ENCODE measurements at places on chromosomes 6 and 20.

- DNase-seq: no peak
Observed at GRCh38 chr20:50874111-50874757, 57.0 kb downstream of the ADNP start.

GRCh38 chr6:142537612-142538478 lies 236.0 kb downstream of the ADGRG6 start:
- peak; percentile 13 for DNase-seq

DNA sequence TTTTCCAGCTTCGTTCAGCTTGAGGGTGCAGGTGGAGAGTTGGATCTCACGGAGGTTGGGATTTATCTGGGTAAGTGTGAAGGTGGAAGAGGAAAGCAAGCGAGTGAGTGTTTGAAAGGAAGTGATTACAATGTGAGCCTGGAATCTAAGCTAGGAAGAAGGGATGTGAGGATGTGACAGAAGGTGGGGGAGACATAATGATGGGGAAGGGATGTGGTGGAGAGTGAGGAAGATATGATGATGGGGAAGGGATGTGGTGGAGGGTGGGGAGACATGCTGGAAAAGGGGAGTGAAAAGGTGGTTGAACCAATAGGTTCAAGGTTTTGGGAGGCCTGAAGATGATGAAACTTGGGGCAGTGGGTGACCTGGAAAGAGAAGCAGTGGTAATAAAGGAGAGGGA lies 23.2 kb downstream of the KIAA1755 start:
- DNase-seq: no peak

- peak; percentile 24 for DNase-seq
Observed at GRCh38 chr20:35739294-35740163, 2.5 kb downstream of the RBM39 start.

GRCh38 chr6:105569706-105570105 lies 166.8 kb upstream of the PREP start:
- DNase-seq: no peak

- no peak for DNase-seq
Observed at GRCh38 chr6:52537001-52537753, 39.7 kb downstream of the TRAM2 start.

DNA sequence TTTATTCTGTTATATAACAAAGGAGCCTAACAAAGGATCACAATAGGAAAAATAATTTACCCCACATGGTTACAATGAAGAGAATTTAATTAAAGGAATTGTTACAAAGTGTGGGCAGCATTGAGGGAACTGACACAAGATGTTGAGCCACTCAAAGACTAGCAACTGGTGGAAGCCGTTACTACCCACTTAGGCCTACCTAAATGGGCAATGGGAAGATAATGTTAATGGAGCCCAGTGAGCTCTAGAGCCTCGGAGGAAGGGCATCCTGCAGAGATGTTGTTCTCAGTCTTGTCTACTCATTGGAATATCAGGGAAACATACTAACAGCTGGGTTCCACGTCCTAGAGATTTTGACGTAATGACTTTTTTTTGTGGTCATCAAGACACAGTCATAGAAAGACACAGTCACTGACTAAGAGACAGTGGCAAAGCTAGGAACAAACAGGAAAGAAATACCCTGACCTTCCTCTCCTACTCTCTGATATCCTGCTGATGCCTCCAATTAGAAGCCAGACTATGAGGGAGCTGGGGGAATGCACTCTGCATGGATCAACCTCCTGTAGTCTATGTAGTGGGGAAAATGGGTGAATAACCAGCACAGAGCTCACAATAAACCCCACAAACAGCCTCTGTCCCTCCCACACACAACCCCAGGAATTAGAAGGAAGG lies 523.8 kb upstream of the FLRT3 start:
- DNase-seq: no peak

GRCh38 chr6:57172136-57173055 lies at the start of gene BAG2:
Gene BAG2 (plus strand): TSS chr6:57172326. CDS start chr6:57172698, 372 bp downstream.
- peak; percentile 92 for DNase-seq

GRCh38 chr6:81767163-81767891 lies 14.8 kb upstream of the TENT5A start:
- DNase-seq: peak; percentile 72

DNA sequence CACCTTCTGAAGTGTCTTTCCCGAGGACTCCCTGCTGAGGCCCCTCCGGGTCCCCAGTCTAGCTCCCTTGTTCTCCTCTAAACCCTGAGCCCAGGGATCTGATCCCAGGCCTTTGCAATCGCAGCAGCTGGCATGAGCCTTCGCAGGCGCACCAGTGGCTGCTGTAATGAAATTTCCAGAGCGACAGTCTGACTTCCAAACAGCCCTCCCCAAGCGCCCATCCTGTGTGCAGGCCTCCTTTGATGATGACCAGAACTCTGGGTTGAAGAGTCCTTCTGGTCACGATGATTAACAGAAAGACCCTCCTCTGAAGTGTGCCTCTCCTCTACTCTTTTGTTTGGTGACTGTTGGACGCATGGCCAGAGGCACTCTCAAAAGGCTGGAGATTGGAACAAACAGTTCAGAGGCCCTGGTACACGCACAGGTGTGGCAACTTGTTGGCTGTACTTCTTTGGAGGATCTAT lies 89.1 kb upstream of the MPC1 start:
- no peak for DNase-seq

DNA sequence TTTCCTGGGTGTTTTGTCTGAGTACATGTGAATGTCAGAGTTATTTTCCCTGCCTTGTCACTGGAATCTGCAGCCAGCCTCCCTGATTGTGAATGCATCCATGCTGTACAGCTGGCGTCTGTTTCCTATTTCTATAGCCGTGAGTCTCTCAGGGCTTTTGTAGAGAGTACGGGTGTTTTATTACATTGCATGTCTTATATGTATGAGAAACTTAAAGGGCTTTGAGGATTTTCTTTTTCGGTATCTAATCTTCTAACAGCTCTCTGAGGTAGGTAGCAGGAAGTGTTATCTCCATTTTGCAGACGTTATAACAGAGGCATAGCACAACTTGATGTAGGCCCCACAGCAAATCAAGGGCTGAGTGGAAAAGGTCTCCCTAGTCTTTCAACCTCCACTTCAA lies 272.9 kb downstream of the PRL start:
- DNase-seq: no peak

DNA sequence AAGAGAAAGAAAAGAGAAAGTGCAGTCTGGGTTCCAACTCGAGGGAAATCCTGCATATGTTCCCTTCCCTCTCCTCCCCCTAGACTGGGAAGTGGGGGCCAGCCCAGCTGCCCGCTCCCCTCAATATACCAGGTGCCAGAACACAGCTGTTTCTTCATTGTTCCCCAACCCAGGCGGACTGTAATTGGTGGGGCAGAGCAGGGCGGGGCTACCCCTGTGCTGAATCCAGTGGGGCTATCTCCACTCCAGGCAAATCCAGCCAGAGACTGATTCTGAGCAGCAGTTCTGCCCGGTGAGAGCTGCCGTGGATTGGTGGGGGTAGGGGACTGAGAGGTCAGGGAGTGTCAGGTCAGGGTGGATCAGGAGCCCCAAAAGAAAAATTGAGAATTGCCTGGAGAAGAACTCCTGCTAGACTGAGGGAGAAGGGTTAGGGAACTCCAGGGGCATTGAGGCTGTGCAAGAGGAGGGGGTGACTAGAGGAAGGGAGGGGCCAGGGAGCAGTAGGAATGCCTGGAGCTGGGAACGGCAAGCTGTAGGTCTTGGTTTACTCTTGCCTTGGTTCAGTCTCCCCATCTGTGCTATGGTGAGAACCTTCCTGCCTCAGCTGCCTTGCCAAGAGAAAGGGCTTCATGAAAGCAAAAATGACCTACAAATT lies at the start of gene MYMX:
Gene MYMX, plus strand, starts transcription at position 250 of the 655 bp plus-strand sequence. CDS start 546 bp downstream, outside the sequence.
- no peak for DNase-seq

DNA sequence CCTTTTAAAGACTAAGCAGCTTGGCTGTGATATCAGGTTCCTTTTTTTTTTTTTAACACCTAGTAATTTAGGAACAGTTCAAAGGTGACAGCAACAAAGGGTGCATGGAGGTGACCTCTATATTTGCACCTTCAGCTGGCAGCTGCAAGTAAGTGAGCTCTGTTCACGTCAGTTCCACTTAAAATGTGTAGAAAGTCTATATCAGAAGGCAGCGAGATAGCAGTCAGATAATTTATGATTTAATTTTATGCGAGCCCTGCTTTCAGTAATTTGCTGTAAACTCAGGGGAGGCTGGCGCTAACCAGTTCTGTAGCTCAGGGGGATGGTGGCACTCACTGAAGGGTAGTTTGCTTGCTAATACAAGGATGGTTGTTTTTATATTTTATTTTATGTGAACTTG lies 602.8 kb upstream of the MMS22L start:
- DNase-seq: no peak

GRCh38 chr20:3464166-3464565 lies 6.7 kb upstream of the ATRN start:
- no peak for DNase-seq

DNA sequence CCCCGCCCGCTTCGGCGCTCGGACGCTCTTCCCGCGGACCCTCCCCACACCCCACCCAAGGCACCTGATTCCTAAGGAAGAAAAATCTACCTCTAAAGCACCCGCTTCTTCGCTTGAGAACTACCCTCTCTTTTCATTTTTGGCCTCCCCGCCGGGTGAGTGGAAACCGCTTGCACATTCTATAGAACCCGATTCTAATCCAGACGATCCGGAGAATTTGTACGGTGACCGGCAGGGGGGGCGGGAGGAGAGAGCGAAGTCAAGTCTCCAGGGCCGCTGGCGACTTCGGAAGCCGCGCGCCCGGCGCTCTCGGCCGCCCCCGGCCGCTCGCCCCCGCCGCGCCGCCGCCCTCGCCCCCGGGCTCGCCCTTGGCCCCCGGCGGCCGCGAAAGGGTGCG lies at the start of gene RBM24:
Gene RBM24, plus strand, starts transcription at position 262 of the 397 bp plus-strand sequence. CDS start 221 bp downstream, outside the sequence.
- DNase-seq: peak; percentile 74

DNA sequence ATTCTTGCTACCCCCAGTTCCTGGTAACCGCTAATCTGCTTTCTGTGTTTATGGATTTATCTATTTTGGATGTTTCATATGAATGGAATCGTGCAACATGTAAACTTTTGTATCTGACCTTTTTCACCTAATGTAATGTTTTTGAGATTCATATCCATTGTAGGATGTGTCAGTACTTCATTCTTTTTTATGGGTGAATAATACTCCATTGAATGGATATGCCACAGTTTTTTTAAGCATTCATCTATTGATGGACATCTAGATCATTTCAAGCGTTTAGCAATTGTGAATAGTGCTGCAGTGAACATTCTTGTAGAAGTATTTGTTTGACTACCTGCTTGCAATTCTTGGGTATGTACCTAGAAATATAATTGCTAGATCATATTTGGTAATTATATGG lies 13.0 kb downstream of the KDM1B start:
- DNase-seq: no peak

DNA sequence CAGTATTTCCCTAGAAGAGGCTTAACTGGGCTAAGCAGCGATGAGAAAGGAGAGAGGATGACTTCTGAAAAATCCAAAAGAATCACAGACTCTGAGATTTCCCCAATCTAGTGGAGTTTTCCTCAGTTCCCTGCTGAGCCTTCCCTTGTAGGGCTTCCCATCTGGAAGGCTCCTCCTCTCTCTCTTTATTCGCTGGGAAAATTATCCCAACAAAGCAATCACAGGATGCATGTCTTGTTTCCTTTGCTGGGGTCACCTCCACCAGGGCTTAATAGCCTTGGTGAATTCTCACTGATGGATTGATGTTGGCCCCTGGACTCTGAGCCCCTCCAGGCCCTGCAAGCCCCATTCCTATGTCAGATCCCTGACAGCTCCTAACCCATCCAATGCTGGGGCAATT lies 69.8 kb upstream of the MAFB start:
- no peak for DNase-seq

GRCh38 chr6:125217992-125218391 lies 64.4 kb downstream of the TPD52L1 start:
- no peak for DNase-seq

DNA sequence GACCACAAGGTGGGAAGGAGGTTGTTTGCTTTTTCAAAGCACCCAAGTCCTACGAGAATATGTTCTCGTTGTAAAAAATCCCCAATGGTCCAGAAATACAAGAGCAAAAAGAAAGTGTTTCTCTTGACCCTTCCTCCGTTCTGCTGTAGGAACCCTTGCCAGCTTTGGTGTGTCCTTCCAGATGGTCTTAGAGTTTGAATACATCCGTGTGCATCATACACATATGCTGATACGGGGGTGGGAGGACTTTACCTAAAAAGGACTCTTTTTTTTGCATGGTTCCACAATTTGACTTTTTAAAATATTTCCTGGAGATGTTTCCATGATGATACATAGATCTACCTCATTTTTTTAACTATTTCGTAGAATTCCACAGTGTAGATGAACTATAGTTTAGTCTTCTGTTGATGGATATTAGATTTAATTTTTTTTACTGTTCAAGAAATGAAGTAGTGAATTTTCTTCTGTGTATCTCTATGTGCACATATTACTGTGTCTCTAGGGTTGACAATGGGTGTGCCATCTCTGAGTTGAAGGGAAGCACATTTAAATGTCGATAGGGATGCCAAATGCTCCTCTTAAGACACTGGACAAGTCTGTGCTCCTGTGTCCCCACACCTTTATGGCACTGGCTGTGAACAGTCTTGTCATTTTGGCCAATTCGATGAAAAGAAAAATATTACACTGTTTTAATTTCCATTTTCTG lies 182.1 kb upstream of the SNX9 start:
- DNase-seq: no peak

DNA sequence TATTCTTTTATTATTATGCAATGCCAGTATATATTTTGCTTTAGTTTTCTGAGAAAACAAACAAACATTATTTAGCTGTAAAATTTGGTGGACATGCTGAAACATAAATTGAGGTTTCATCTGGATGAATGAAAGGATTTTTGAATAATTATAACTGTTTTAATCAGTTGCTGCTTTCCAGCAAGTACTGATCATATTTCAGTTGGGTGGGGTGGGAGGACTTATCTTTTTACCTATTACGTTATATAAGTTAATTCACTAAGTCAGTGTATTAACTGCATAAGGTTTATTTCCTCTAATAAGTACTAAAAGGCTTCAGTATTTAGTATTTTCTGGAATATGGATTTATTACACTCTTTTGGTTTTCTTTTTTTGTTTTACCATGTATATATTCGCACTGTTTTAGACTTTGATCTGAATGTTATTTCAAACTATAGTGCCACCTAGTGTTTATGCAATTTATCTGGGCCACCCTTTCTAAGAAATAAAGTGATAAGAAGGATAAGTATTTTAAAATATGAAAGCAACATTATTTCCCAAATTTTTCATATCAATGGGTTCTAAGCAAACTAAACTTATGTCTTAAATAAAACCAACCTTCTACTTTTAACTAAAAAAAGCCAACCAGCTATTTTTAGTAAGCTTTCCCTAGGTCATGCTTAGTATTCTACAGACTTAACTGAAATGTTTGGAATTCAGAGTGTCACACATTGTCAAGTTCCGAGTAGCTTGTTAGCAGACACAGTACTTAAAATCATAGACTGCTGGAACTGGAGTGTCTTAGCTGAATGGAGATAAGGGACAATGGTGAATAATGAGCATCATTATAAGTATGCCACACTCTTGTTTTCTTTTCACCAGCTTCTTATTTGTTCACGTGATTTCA lies 105.4 kb upstream of the MCHR2 start:
- peak; percentile 21 for DNase-seq

DNA sequence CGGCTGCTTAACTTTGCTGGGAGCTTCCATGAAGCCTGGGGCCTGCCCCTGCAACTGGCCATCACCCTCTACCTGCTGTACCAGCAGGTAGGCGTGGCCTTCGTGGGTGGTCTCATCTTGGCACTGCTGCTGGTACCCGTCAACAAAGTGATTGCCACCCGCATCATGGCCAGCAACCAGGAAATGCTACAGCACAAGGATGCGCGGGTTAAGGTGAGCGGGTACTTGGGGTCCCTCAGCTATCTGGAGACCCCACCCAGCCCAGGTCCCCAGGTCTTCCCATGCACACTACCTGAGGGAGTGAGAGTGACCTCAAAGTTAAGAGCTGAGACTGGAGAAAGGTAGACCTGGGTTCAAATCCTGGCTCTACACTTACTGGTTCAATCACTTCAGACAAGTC lies 5.8 kb downstream of the ABCC10 start:
- DNase-seq: no peak

Measured in AG20443 (cell line).